Stimulated activated CD8-positive, alpha-beta memory T cell treated with anti-CD3 and anti-CD28 coated beads, Interleukin-7, amount 100 ng/mL, for 24 hours (primary cell): ENCODE measurements at places on chromosomes 3 and 15.

DNA sequence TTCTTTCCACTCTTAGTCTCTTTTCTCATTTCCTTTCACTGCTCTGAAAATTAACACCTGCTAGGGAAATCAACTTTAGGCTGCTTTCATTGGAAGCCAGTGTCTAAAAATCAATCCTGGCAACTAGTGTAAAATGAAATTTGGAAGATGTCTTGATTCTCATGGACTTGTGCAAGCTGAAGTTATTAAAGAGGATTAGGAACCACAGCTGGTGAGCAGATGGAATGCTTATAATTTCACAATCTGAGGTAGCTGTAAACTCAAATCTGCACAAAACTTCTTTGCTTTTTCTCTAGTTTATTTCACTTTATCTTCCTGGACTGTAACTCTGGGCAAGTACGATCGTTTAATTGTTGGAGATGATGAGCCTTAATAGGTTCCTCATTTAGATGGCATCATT lies 175.6 kb downstream of the GHSR start:
- DNase-seq, result no peak

DNA sequence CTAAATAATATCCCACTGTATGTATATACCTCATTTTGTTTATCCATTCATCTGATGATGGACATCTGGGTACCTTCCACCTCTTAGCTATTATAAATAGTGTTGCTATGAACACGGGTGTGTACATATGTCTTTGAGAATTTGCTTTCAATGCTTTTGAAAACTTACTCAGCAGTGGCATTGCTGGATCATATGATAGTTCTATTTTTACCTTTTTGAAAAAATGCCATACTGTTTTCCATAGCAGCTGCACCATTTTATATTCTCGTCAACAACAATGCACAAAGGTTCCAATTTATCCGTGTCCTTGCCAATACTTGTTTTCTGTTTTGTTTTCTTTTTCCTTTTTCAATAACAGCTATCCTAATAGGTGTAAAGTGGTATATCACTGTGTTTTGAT lies 77.1 kb downstream of the PEAK1 start:
- no peak for DNase-seq

- DNase-seq, result no peak
Observed at GRCh38 chr3:52405066-52405465, 39.8 kb downstream of the SEMA3G start.

DNA sequence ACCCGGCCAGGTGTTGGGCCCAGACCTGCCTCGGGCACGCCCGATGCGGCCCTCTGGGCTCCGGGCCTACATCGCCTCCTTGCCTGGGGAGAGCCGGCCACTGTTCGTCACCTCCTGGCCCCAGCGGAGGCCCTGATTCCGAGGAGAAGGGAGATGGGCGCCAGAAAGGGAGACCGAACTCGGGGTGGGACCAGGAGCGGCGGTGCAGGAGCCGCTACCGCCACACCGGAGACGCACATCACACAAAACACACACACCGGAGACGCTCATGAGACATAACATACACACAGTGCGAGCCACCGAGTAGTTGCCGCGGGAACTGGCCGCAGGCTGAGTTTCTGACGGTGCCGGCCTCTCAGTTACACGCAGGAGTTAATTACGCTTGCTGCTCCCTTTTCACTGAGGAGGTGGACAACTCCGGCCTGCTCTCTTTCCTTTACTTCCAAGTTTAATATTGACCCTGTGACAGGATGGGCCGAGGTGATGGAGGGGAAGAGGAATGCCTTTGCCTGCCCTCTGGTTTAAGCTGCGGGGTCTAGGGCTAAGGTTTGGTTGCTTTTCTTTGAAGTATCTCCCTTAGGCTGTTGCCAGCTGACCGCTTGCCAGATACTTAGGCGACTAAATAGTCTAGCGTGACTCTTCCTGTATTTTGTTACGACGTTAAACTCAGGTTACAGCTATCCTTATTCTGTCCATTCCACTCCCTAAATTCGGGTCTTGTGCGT lies 570 bp downstream of the PCNP start:
- DNase-seq, result peak; percentile 16

DNA sequence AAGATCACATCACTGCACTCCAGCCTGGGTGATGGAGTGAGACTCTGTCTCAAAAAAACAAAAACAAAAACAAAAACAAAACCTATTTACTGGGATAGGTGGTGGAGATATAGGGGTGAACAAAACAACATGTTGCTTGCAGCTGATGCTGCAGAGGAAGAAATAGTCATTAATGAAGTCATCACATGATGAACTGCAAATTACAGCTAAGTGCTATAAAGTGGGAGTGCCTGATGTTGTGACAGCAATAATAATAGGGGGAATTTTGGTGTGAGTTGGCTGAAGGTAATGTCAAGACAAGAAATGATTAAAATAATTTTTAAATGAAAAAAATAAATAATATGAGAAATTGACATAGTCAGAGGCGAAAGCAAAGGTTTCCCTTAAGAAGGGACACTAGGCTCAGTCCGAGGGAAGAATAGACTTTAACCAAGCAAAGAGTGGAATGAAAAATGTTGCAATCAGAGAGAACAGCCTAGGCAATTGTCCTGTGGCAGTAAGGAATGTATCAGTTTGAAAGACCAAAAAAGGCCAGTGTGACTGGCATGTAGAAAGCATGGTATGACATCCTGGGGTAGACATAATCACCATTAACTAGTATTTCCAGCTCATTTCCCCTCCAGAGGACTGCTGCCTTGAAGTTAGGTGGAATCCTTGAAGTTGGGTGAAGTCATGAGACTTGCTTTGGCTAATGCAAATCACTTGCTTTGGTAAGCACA lies 14.7 kb upstream of the PIK3CB start:
- DNase-seq, result no peak

- DNase-seq, result no peak
Observed at GRCh38 chr3:57681691-57682090, 11.2 kb downstream of the DENND6A start.

- DNase-seq, result no peak
Observed at GRCh38 chr15:77528968-77529319, 103.8 kb downstream of the LINGO1 start.

GRCh38 chr3:9769426-9770275 lies at the start of gene CAMK1:
CAMK1 (minus strand) TSS chr3:9769947; CDS start chr3:9767749, 2,198 bp downstream.
- no peak for DNase-seq

- no peak for DNase-seq
Observed at GRCh38 chr3:151183265-151183671, 19.7 kb downstream of the GPR171 start.

DNA sequence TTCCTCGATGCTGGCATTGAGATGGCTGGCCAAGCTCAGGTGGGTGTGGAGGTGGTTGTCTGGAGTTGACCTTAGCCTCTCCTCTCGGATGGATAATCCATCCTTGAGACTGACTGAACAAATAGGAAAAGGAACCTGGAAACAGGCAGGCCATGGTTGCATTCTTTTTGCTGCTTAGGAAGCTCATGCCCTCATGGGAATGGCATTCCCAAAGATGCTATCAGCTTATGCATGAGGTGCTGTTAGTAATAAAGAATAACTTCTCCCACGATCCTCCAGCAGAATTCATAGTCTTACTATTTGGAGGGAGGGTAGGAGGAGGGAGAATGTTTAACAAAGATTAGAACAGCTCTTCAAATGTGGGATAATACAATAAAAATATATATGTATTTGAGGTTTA lies 303.0 kb upstream of the TPM1 start:
- no peak for DNase-seq

DNA sequence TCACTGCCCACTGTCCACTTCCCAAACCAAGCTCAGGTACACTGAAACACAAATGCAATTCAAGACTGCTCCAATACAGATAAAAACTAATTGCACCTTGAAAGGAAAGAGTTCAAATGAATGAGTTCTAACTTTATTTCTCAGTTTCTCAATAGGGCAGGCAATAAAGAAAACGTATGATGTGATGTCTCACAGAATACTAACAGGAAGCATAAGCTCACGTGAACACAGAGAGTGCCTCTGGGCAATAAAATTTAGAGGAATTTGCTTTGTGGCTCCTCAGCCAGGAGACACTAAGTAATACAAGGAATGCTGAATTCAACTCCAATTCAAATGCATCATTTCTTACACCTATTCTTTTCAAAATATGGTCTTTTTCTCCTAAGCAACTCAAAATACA lies 82.3 kb upstream of the OCA2 start:
- no peak for DNase-seq

DNA sequence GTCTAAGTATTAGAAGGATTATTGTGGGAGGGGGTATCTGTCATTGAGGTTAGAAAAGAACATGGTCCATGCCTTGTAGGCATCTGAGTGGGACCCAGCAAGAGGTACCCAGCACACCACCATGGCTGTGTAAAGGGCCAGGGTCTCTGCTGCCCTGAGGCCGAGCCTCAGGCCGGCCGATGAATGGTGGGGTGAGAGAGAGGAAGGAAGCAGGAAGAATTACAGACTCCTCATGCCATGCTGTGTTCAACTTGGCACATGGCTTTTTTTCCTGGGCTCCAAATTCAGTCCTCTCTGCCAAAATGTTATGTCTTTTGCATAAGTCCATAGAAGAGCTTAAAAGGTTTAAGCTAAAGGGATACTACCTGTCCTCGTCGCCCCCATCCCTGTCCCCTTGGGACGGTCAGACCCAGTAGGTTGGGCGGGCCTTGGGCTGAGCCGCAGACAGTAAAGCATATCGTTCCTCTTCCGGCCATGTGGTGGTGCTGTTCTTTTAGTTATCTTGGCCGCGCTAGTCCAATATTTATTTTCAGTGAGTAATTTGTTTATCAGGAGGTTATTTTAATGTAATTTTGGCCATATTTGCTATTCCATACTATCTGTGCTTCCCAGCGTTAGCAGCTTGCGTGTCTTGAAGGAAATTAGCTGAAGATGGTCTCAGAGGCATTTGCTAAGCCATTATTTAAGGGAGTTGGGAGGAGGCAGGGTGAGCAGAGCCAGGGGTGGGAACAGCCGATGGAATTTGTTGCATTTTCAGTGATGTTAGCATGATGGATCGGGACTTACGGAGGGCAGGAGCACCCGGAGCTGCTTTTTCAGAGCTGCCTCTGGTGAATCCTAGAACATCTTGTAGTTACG lies 152.4 kb downstream of the AGBL1 start:
- peak; percentile 2 for DNase-seq

DNA sequence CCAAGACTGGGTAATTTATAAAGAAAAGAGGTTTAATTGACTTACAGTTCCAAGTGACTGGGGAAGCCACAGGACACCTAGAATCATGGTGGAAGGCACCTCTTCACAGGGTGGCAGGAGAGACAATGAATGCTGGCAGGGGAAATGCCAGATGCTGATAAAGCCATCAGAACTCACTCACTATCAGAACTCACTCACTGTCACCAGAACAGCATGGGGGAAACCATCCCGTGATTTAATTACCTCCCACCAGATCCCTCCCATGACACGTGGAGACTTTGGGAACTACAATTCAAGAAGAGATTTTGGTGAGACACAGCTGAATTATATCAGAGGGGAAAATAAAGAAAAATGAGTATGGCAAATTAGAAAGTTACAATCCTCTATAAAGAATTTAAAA lies 310.9 kb downstream of the BCHE start:
- DNase-seq, result no peak

DNA sequence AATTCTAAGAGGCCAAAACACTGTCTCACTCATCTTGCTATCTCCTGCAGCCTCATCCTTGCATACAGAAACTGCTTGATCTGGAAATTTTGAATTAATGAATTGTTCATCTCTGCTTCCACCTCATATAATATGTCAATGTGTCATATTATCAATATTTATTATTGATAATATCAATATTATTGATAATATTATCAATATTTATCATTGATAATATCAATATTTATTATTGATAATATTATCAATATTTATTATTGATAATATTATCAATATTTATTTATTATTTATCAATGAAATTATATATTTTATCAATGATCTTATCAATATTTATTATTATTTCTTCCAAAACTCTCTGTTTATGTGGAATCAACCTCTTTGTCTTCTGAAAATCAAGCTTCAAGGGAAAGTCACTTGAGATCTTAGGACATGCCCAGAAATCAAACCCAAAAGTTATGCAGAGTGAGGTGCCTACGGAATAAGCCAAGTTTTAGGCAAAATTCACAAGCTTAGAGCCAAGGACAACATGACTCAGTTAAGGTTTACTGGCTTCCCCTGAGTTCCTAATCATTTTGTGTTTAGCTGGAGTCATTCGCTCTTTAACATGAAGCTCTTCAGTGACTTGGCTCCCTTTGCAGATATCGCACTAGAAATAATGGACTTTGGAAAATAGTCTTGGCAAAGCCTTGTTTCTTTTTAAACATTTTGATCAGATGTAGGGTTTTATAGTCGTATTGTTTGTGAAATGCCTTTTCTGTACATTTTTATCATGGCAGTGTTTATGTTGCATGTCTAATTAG lies 297.1 kb upstream of the RARB start:
- DNase-seq, result no peak

DNA sequence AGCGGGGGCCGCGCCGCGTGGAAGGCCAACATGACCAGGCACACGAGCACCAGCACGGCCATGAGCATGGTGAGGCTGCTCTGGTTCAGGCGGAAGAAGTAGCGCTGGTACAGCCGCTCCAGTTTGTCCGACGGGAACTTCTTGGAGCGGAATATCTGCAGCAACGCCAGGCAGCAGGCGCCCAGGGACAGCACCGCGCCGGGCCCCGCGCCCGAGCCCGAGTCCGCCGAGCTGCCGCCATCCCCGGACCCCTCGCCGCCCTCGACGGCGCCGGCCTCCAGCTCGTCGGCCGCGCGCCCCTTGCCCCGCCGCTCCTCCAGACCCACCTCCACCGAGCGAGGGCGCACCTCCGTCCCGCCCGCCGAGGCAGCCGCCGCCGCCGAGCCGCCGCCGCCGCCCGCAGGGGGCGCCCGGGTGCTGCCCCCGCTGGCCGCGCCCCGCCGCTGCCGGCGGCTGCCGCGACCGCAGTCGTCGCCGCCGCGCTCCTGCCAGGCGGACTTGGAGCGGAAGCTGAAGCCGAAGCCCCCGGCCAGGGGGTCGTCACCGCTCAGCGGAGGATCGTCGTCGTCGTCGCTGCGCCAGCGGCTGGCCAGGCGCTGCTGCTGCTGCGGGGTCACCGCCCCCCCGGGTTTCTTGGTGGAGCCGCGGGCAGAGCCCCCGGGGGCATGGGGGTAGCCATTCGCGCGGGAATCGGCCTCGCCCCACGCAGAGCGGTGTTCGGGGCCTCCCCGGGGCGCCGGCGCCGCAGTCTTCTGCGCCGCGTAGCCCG lies 957 bp downstream of the ADCY5 start:
- peak; percentile 9 for DNase-seq

GRCh38 chr3:183460081-183461055 lies 31.9 kb upstream of the MCF2L2 start:
- DNase-seq, result no peak

DNA sequence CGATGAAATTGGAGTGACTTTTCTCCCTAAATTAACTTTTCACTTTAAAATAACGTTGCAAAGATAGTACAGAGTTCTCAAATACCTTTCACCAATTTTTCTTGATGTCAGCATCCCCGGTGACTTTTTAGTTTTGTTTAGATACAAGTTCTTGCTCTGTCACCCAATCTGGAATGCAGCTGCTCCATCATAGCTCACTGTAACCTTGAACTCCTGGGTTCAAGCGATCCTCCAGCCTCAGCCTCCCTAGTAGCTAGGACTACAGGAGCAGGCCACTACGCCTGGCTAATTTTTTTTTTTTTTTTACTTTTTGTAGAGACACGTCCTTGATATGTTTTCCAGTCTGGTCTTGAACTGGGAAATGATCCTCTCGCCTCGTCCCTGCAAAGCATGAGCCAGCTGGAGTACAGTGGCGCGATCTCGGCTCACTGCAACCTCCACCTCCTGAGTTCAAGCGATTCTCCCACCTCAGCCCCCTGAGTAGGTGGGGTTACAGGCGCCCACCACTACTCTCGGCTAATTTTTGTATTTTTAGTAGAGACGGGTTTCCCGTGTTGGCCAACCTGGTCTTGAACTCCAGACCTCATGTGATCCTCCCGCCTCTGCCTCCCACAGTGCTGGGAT lies 747 bp downstream of the NSUN3 start:
- no peak for DNase-seq

GRCh38 chr3:65401359-65402305 lies 637.1 kb downstream of the MAGI1 start:
- DNase-seq, result no peak
